ENCODE measurements at places on chromosomes 4 and X. TPM values are rescaled to one million over a fixed set of nuclear protein-coding genes. Genes with fewer than 3 reads are reported as not detected.

The FAM47E gene
- 3.2 TPM for total RNA-seq

The RRH gene
- 0.24 TPM for total RNA-seq

The NEIL3 gene
- total RNA-seq = 2.2 TPM

The PLRG1 gene
- 68.1 TPM for total RNA-seq

The MAGEE2 gene
- 0.24 TPM for total RNA-seq

The TCEANC gene
- total RNA-seq = 3.5 TPM

GRCh38 chrX:17024886-17025285 lies 78.4 kb downstream of the REPS2 start:
- H3K36me3 ChIP-seq = no peaks in the 10 kb centered on the region
- no peaks in the 10 kb centered on the region for H3K27me3 ChIP-seq
- H3K27ac ChIP-seq = no peak overlapping the region
- H3K4me1 ChIP-seq = no peaks in the 10 kb centered on the region
- no peak overlapping the region for H3K4me3 ChIP-seq

GRCh38 chr4:73139991-73140390 lies 70.5 kb upstream of the COX18 start:
- no peak overlapping the region for H3K4me3 ChIP-seq
- H3K27me3 ChIP-seq = no peaks in the 10 kb centered on the region
- peaks cover 4% of the 10 kb centered on the region for H3K36me3 ChIP-seq
- no peaks in the 10 kb centered on the region for H3K4me1 ChIP-seq
- H3K27ac ChIP-seq = no peak overlapping the region

DNA sequence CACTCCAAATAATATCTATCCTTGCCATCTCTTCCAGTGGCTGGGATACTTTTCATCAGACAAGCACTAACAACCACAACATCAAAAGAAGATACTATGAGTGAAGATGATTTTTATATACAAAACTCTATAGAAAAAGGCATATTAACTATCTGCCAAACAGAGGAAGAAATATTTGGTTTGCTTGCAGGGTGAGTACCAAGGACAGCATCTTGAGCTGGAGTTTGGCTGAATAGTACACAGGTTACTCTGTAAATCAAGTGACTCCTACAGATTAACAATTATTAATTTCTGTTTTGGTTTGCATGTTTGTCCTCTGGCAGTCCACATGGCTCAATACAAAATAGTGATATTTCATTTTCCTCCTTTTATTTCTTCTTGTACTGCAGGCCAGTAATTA lies 248.0 kb downstream of the RBMX2 start:
- H3K27me3 ChIP-seq = no peaks in the 10 kb centered on the region
- no peaks in the 10 kb centered on the region for H3K4me1 ChIP-seq
- H3K27ac ChIP-seq = no peak overlapping the region
- H3K4me3 ChIP-seq = no peak overlapping the region
- no peak for DNase-seq

- peaks cover 5% of the 10 kb centered on the region for H3K27me3 ChIP-seq
- H3K4me1 ChIP-seq = no peaks in the 10 kb centered on the region
- no peak within 1 kb of the TSS for H3K27ac ChIP-seq
- DNase-seq = peak; percentile 84
- no peaks in the 10 kb centered on the region for H3K36me3 ChIP-seq
- peak within 1 kb of the TSS; percentile 53 for H3K4me3 ChIP-seq
Measured at GRCh38 chrX:16946361-16946964, at the start of gene REPS2. TSS of gene REPS2 (plus strand) at chrX:16946658. CDS start at chrX:16946862, 204 bp downstream.

- H3K27me3 ChIP-seq = peaks cover 18% of the 10 kb centered on the region
- H3K36me3 ChIP-seq = no peaks in the 10 kb centered on the region
- H3K27ac ChIP-seq = no peak overlapping the region
- DNase-seq = no peak
- H3K4me1 ChIP-seq = peaks cover 6% of the 10 kb centered on the region
- no peak overlapping the region for H3K4me3 ChIP-seq
Measured at GRCh38 chr4:165879641-165880040, 6.6 kb downstream of the TLL1 start.

DNA sequence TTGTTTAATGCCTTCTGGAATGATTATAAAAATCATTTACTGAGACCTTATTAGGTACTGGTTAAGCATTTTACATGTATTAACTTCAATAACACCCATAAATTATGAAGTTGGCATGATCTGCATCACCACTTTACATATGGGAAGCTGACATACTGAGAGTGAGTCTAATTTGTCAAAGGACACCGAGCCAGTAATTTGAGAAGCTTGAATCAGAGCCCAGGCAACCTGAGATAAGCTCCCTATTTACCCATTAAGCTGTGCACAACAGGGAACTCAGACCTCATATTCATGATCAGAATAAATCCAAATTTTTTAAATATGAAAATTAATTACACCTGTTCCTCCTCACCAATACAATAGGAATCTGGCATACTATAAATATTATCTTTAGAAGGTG lies 247.9 kb upstream of the EPHA5 start:
- no peaks in the 10 kb centered on the region for H3K4me1 ChIP-seq
- H3K4me3 ChIP-seq = no peak overlapping the region
- H3K27ac ChIP-seq = no peak overlapping the region
- no peak for DNase-seq
- H3K27me3 ChIP-seq = no peaks in the 10 kb centered on the region

- H3K27me3 ChIP-seq = no peaks in the 10 kb centered on the region
- H3K4me3 ChIP-seq = no peak overlapping the region
- no peak for DNase-seq
- no peak overlapping the region for H3K27ac ChIP-seq
- H3K36me3 ChIP-seq = no peaks in the 10 kb centered on the region
- no peaks in the 10 kb centered on the region for H3K4me1 ChIP-seq
Measured at GRCh38 chr4:21986307-21986706, 37.7 kb upstream of the KCNIP4 start.

- no peak for DNase-seq
- no peak overlapping the region for H3K27ac ChIP-seq
- no peak overlapping the region for H3K4me3 ChIP-seq
- no peaks in the 10 kb centered on the region for H3K27me3 ChIP-seq
Measured at GRCh38 chr4:147765121-147765529, 33.2 kb downstream of the ARHGAP10 start.

GRCh38 chr4:23819041-23819511 lies 70.8 kb downstream of the PPARGC1A start:
- H3K4me3 ChIP-seq = no peak overlapping the region
- peaks cover 10% of the 10 kb centered on the region for H3K4me1 ChIP-seq
- peak overlapping the region; percentile 16 for H3K27ac ChIP-seq
- H3K27me3 ChIP-seq = no peaks in the 10 kb centered on the region
- DNase-seq = peak; percentile 44

DNA sequence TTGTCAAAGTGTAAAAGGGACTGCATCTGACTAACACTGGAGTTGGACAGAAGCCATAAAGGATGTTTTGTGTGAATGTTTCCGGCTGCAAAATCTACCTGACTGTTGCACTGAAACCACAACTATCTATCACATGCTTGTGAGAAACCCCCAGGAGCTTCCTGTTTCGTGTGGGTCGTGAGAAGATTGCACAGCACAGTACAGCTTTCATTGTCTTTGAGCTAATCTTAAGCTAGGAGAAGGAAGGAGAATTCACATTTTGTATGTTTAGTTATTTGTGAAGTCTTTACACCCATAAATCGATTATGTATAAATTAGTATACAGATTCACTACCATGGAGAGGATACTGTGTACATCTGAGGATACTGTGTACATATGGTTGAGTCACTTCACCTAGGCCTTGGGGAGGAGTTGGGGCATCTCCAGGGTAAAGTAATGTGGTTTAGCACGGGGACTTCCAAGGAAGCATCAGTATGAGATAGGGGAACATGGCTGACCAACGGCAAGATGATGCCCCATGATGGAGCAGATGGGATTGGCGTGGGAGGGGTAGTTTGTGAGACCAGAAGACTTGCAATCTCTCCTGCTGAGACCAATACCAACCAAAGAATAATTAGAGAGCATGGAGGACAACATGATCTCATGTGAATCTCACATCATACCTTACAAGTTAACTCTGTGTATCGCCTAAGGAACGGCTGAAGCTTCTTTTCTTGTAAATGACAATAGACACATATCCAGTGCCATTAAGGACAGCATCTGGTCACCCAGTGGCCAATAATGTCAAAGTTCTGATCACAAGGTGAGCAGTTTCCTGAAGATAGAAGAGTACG lies 43.1 kb upstream of the FAM9C start:
- no peaks in the 10 kb centered on the region for H3K36me3 ChIP-seq
- peaks cover 65% of the 10 kb centered on the region for H3K4me1 ChIP-seq
- H3K27me3 ChIP-seq = no peaks in the 10 kb centered on the region
- no peak for DNase-seq

GRCh38 chrX:1661922-1662221 lies 47.0 kb downstream of the ASMT start:
- H3K4me3 ChIP-seq = no peak overlapping the region
- no peaks in the 10 kb centered on the region for H3K36me3 ChIP-seq
- H3K4me1 ChIP-seq = peaks cover 11% of the 10 kb centered on the region
- H3K27ac ChIP-seq = peak overlapping the region; percentile 80
- H3K27me3 ChIP-seq = no peaks in the 10 kb centered on the region
- DNase-seq = no peak

DNA sequence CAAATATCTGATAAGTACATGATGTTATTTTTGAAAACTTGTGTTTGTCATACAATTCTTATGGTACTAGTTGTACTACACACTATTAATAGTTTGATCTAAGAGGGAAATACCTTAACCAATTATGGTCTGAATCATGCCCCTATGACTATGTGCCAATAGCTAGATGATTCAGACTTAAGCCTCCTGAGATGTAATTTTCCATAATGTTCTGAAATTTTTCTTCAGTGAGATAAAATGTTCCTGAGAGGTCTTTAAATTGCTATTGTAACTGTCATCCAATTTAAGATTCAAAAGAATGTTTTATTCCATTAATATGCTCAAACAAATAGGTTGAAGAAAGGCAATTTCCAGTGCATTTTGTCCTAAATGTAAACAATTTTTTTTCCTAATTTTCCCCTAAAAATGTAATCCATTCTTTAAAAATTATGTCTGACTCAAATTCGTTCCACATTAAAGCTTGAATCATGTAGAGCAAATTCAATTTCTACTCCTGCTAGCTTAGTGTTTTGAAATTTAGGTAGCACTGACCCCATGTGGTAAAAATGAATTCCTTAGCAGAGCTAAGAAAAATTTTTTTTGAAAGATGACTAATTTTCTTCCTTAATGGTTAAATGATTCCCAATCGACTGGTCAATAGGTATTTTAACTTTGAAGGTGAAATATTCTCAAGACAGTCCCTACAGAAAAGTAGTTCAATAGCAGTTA lies 49.1 kb downstream of the APOOL start:
- no peak for DNase-seq
- no peak overlapping the region for H3K4me3 ChIP-seq
- no peaks in the 10 kb centered on the region for H3K27me3 ChIP-seq
- H3K27ac ChIP-seq = no peak overlapping the region

- no peak for DNase-seq
- peak overlapping the region; percentile 52 for H3K4me3 ChIP-seq
Measured at GRCh38 chrX:49191574-49192011, 5.4 kb upstream of the PRICKLE3 start.

DNA sequence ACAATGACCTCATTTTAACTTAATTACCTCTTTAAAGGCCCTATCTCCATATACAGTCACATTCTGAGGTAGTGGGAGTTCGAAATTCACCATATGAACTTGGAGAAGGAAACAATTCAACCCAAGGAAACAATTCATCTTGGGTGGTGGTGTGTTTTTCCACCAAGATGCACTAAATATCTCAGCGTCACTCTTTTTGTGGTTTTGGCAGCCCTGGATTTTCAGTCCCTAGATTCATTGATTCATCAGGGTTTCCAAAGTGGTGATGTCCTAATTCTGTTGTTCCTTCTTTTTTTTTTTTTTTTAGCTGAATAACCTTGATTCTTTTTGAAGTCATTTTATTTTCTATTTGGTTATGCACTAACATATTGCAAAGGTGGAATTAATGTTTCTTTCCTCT lies 162.6 kb upstream of the RAPGEF2 start:
- no peak overlapping the region for H3K4me3 ChIP-seq
- H3K27ac ChIP-seq = no peak overlapping the region
- no peak for DNase-seq
- H3K27me3 ChIP-seq = no peaks in the 10 kb centered on the region

DNA sequence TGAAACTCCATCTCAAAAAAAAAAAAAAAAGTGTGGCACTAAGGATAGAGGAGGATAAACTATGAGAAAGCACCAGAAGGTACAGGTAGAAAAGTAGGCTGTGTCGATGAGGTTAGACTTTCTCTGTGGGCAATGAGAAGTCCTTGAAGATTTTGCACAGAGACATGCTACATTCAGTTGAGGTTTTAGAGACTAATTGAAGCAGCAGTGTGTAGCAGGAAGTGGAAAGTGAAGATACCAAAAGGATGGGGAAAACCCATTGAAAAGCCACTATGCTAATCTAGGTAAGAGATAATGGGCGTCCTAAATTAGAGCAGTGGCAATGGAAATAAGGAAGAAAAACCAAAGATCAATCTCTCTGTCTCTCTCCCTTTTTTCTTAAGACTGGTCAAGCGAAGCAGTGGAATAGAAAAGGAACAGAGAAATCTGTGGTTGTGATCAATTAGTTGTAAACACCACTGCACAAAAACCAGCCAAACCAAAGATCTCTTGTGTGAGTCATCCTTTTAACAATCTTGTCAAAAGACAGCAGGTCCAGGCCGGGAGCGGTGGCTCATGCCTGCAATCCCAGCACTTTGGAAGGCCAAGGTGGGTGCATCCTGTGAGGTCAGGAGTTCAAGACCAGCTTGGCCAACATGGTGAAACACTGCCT lies 3.5 kb downstream of the SPINK2 start:
- H3K27me3 ChIP-seq = peaks cover 15% of the 10 kb centered on the region
- peaks cover 8% of the 10 kb centered on the region for H3K4me1 ChIP-seq
- H3K36me3 ChIP-seq = no peaks in the 10 kb centered on the region

DNA sequence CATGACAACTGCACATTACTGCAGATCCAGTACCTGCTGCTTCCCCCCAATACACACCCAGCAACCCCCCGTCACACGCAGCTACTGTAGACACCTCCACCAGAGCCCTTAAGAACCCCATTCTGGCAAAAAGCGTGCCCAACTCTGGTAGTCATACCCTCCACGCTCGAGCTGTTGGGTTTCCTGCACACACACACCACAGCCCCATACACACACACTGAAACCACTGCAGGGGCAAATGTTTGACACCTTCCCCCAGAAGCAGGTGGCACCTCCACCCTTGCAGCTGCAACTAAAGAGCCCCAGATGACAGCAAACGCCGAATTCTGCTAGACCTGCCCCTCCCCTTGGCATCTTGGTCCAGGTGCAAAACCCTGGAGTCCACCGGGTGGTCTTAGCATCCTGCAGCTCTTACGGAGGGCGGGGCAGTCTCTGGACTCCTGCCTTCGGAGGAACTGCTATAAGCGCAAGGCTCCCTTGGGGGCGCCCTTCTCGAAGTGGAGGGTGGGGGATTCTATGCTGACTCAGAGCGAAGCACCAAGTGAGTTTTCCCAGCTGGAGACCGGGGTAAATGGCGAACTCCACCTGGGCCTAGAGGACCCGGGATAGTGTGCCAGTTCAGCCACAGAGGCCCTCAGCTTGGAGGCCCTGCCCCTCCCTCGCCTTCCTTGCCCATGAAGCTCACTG lies 1.5 kb downstream of the FRMPD3 start:
- no peak overlapping the region for H3K4me3 ChIP-seq
- H3K36me3 ChIP-seq = no peaks in the 10 kb centered on the region
- no peak overlapping the region for H3K27ac ChIP-seq

- H3K4me3 ChIP-seq = no peak overlapping the region
- H3K36me3 ChIP-seq = no peaks in the 10 kb centered on the region
- no peak for DNase-seq
- H3K4me1 ChIP-seq = no peaks in the 10 kb centered on the region
- no peaks in the 10 kb centered on the region for H3K27me3 ChIP-seq
Measured at GRCh38 chr4:108141213-108141950, 27.4 kb downstream of the LEF1 start.

GRCh38 chrX:10124506-10125247 lies 32.1 kb upstream of the CLCN4 start:
- no peak overlapping the region for H3K4me3 ChIP-seq
- peaks cover 28% of the 10 kb centered on the region for H3K4me1 ChIP-seq
- H3K27me3 ChIP-seq = no peaks in the 10 kb centered on the region
- H3K27ac ChIP-seq = no peak overlapping the region
